ENCODE measurements at places on chromosomes 11 and 22.

- DNase-seq = peak; percentile 94
Observed at GRCh38 chr22:24156913-24157821, 24.1 kb upstream of the SUSD2 start.

DNA sequence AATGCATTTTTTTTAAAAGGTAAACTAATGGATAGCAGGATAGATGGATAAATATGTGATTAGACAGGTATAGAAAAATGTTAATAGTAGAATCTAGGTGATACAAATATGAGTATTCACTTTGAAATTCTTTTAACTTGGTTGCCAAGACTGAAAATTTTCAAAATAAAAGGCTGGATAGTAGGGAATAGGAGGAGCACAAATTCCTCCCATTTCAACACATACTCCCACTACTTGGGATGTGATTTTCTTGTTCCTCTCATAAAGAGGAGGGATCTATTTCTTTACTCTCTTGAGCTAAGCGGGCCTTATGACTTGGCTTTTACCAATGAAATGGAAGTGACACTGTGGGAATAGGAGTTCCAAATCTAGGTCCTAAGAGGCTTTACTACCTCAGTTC is 35.9 kb downstream of the PIK3C2A start:
- DNase-seq = no peak

GRCh38 chr11:71977743-71978418 is 20.8 kb upstream of the IL18BP start:
- peak; percentile 83 for DNase-seq

- no peak for DNase-seq
Observed at GRCh38 chr22:26426924-26427323, 2.1 kb upstream of the ASPHD2 start.

- no peak for DNase-seq
Observed at GRCh38 chr22:24007253-24008021, 2.2 kb upstream of the GSTT4 start.

DNA sequence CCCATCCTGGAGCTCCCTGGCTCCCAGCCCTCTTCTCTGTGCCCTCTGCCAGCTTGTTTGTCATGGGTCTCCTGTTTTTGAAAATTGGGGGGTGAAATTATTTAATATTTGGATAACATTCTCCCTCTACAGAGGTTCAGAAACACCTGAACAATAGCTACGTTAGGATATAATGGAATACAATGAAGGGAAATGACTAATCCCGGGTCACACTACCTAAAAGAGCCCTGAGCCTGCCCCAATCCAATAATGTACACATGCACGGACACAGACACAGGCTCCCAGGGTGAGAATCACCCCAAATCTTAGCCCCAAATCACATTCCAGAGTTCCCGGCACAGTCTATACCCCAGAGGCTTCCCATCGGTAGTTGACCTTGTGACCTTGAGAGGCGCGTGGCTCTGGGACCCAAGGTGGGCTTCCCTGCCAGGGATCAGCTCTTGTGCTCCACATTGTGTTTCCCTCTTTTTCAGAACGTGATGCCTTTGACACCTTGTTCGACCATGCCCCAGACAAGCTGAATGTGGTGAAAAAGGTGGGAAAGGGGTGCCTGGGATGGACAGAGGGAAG is 135.5 kb downstream of the PARVA start:
- no peak for DNase-seq

DNA sequence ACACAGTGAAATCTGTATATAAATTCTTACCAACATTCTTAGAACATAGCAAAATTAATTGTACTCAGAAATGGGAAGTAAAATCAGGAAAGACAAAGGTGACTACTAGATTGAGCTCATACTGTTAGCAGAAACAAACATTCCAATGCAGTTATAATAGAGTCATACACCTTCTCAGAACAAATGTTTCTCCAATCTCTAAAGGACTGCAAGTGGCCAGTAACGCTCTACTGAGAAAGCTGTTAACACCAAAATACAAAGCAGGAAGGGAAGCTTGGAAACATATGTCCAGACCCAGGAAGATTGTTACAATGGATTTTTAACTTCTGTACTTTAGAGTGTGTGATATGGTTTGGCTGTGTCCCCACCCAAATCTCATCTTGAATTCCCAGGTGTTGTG is 341.5 kb downstream of the LARGE1 start:
- no peak for DNase-seq

DNA sequence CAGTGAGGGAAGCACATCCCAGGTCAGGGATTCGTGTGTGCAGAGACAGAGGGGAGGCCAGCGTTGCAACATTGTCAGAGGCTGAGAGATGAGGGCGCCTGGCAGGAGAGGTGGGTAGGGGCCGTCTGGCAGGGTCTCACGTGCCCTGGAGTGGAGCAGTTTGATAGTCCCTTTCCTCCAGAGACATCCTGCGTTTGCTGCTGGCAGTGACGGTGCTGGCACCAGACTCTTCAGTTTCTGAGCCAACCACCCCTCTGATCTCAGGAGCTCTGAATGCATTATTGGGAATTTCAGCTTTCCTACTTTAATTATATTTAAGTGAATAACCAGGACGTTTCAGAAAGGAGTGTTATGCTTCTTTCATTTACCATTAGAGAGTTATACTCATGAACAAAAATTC is 136.5 kb downstream of the WNT7B start:
- no peak for DNase-seq

DNA sequence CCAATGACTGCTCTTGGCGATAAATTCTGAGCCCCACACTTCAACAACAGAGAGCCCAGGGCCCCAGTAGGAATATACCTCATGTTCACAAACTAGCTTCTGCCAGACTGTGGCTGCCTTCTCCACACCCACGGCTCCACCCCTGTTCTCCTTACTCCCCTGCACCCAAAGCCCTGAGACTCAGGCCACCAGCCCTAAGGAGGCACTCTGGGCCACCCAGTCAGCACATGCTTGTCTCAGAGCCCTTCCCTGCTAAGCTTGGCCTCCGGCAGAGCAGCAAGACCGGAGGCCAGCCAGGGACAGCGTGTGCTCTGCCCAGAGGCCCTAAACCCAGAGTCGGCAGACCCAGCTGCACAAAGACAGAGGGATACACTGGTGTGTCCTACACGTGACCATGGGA is 27.9 kb downstream of the SPATA19 start:
- no peak for DNase-seq

- DNase-seq = no peak
Observed at GRCh38 chr11:78605296-78605695, 30.6 kb upstream of the NARS2 start.
